NCI-H1694 treated with DMSO at 0.1 percent for 48 hours (cell line): ENCODE measurements at places on chromosomes 6 and 20.

DNA sequence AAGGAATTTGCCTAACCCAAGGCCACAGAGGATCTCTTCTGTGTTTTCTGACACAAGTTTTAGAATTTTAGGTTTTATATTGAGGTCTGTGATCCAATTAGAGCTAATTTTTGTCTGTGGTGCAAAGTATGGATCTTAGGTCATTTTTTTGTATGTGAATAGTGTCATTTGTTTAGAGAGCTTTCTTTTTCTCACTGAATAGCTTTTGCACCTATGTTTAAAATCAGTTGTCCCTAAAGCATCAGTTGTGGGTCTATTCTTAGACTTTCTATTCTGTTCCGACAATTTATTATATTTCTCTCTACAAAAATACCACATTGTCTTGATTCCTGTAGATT lies 341 bp upstream of the MCM9 start:
- DNase-seq: no peak

- no peak for DNase-seq
These were observed 12.8 kb downstream of the PTPRK start for GRCh38 chr6:128507337-128508310.

GRCh38 chr20:19538556-19538955 lies 219.5 kb upstream of the RIN2 start:
- no peak for DNase-seq

GRCh38 chr20:49270177-49270576 lies 7.7 kb downstream of the ZNFX1 start:
- no peak for DNase-seq

DNA sequence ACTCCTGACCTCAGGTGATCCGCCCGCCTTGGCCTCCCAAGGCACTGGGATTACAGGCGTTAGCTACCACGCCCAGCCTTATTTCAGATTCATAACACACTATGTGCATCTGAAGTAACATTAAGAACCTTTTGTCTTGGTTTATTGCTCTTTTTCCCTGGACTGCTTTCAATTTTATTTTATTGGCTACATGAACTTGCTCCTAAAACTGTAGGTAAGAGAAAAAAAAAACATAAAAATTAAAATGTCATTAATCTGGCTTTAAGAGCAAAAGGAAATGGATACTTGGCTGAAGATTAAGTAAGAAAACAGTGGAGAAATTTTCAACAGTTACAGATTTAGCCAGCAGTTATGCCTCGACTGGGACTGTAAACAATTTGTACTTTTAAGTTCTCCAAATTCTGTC lies 62.5 kb downstream of the GJA1 start:
- no peak for DNase-seq

DNA sequence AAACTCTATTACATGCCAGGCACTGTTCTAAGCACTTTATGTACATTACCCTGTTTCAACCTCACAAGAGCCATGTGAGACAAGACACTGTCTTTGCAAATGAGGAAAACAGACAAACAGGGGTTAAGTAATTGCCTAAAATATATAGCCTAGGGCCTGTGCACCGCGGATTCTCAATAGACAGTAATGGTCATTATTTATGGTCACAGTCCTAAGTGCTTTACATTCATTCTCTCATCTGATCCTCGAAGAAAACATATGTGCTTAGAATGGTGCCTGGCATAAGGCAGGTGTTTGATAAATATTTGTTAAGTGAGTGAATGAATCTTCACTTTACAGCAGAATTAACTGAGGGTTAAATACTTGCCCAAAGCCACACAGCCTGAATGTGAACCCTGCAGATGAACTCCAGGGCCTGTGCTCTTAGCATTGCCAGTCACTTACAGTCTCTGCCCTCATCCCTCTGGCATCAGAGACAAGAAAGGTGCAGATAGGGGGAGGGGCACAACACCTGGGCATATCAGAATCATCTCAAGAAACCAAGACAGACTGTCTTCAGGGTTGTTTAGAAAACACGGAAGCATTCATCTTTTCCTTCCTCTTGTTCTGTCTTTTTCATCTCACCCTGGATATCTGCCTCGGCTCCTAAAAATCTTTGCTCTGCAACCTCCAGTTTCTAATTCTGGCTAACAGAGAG lies 92.8 kb upstream of the SASH1 start:
- no peak for DNase-seq

- DNase-seq: no peak
These were observed 185.8 kb upstream of the RAB32 start for GRCh38 chr6:146357578-146358430.

GRCh38 chr20:61543086-61543485 lies 291.0 kb downstream of the CDH4 start:
- no peak for DNase-seq

- no peak for DNase-seq
These were observed 12.4 kb downstream of the SERINC1 start for GRCh38 chr6:122459240-122459639.

DNA sequence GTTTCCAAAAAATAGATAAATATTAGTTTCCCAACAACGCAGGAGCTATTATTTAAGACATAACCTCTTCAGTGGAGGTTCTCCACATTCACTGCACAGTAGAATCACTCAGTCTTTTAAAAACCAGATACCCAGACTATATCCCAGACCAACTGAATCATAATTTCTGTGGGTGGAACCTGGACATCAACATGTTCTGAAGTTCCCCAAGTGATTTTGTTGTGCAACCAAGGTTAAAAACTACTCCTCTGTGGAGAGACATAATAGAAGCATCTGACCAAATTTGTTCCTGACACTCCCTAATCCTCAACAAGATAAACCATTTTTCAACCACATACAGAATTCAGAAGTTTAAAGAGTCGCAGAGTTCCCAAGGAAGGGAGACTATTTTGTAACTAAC lies 42.3 kb downstream of the STK38 start:
- no peak for DNase-seq

DNA sequence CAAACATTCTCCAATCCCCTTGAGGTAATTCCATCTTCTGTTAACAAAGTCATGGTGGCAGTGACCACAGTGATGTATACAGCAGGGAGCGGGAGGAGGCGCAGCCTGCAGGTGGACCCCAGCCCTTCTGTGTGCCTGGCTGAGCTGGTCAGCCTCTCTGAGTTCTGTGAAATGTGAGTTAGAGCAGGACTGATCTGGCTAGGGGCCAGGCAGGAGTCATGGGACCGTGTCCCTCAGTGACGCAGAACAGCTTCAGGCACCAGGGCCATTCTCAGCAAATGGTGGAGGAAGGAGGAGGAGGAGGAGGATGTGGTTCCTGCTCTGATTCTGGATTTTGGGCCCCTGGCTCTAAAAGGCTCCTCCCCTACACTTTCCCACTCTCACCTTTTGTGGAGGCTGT lies 6.9 kb downstream of the PHACTR3 start:
- no peak for DNase-seq

GRCh38 chr20:12638633-12639312 lies 370.0 kb upstream of the SPTLC3 start:
- DNase-seq: no peak

- DNase-seq: no peak
These were observed 5.6 kb upstream of the ANKRD60 start for GRCh38 chr20:58233881-58234528.

DNA sequence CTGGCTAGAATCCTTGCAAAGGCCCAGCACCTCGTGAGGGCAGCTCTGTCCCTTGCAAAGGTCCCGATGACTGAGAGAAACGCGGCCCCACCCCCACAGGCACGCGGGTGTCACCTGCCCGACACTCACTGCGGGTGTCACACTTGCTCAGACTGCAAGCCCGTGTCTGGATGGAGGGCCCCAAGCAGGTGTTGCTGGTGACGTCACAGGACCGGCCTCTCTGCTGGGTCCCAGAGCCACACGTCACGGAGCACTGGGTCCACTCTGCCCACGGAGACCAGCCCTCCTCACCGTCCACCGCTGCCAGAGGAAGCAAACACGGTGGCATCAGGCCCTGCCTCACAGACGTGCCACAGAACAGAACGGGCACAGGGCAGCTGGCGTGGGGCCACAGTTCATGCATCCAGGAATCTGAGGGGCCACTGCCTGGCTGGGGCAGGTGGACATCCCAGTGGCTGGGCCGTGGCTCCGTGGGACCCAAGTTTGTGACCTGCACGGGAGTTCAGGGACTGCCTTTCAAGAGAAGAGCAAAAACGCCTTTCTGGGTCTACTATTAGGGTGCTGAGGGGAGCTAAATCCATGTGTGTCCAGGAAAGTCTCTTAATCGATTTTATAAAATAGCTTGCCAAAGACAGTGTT lies 16.0 kb downstream of the THBS2 start:
- no peak for DNase-seq

- DNase-seq: no peak
These were observed 719.5 kb upstream of the GJE1 start for GRCh38 chr6:141413196-141413595.

- no peak for DNase-seq
These were observed 1.5 kb downstream of the PPP1R14C start for GRCh38 chr6:150144294-150144868.

GRCh38 chr6:9136141-9136822 lies 700.9 kb upstream of the SLC35B3 start:
- no peak for DNase-seq

GRCh38 chr6:114058435-114058834 lies 87.5 kb upstream of the HDAC2 start:
- DNase-seq: no peak

GRCh38 chr6:139373928-139374356 lies 506 bp downstream of the CITED2 start:
- no peak for DNase-seq
